ENCODE measurements at places on chromosomes 12 and 14.

DNA sequence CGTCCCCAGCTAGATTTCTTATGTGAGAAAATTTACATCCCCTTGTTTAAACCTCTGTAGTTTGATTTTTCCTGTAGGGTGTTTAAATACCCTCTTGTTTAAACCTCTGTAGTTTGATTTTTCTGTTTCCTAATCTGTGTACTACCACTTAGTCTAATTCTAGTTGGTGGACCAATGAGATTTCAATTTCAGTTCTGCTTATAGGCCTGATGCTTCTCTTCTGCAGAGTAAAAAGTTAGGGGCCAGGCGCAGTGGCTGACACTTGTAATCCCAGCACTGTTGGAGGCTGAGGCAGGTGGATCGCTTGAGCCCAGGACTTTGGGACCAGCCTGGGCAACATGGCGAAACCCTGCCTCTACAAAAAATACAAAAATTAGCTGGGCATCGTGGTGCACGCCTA is 11.5 kb downstream of the UBC start:
- DNase-seq: no peak

DNA sequence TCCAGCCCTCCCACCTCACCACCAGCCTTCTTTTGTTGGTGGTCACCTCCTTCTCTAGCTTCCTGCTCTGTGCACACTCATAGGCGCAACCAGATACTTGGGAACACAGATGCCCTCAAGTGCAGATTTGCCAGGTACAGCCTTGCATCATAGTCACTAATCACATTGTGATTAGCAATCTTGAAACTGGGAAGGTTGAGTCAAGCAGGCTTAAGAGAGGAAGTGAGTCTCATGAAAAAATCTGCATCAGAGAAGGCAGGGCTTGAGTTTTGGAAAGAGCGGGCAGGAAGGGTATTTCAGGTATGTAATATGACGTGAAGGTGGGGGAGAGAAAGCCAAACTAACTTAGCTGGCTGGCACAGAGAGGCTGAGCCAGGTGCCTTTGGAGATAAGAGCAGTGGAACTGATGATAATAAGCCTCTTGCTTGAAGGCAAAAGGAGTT is 2.7 kb upstream of the RABGGTA start:
- DNase-seq: no peak

DNA sequence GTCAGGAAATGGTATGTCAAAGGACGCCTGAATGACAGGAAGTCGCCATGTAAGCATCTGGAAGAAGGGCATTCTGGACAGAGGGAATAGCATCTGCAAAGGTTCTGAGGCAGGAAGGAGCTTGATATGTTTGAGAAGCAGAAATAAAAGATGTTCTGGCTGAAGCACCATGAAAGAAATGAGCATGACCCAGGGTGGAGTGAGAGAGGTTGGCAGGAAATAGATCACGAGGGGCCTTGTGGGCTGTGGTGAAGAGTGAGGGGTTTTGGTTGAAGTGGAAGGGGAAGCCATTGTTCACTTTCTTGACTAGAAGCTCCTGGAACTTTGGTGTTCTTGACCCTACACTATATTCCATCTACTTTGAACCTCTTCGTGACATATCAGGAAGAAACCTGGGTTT is 99.4 kb upstream of the PARP11 start:
- no peak for DNase-seq

DNA sequence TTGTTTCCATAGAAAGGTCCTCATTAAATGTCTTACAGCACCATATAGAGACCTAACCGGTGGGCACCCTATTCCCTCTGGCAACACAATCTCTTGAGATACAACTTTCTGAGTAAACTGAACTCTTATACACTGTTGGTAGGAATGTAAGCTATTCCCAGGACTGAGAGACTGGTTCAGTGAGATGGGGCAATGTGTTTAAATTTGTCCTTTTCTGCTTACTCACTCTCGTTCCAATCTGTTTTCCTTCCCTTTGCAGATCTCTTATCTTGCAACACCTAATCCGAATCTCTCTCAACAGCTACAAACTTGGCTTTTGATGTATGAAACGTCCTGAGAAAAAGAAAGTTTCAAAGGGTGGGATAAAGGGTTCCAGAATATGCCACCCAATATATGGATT is 26.1 kb upstream of the ETV6 start:
- DNase-seq: no peak

DNA sequence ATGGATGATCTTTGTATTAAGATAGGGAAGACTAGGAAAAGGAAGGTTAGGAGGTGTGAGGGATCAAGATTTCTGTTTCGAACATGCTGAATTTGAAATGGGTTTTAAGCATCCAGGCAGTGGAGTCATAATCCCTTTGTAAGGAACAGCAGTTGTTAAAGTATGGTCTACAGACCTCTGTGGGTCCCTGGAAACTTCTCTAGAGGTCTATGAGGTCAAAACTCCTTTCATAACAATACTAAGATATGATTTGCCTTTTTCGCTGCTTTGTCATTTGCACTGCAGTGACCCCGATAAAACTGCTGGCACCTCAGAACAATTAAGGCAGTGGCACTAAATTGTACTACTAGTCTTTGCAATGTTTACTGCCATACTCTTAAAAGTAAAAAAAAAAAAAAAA is 1.5 kb downstream of the RAD51AP1 start:
- DNase-seq: no peak

All from osteocyte (in vitro differentiated cells).